ENCODE measurements at places on chromosomes 16 and 17.

GRCh38 chr17:19897903-19898302 is 30.2 kb upstream of the ULK2 start:
- DNase-seq: peak; percentile 3

GRCh38 chr16:85379041-85380001 is 233.8 kb upstream of the GSE1 start:
- no peak for DNase-seq

GRCh38 chr16:83552228-83552627 is 255.6 kb upstream of the HSBP1 start:
- DNase-seq: no peak

- DNase-seq: no peak
These were observed 27.5 kb upstream of the HLF start for GRCh38 chr17:55237268-55237667.

DNA sequence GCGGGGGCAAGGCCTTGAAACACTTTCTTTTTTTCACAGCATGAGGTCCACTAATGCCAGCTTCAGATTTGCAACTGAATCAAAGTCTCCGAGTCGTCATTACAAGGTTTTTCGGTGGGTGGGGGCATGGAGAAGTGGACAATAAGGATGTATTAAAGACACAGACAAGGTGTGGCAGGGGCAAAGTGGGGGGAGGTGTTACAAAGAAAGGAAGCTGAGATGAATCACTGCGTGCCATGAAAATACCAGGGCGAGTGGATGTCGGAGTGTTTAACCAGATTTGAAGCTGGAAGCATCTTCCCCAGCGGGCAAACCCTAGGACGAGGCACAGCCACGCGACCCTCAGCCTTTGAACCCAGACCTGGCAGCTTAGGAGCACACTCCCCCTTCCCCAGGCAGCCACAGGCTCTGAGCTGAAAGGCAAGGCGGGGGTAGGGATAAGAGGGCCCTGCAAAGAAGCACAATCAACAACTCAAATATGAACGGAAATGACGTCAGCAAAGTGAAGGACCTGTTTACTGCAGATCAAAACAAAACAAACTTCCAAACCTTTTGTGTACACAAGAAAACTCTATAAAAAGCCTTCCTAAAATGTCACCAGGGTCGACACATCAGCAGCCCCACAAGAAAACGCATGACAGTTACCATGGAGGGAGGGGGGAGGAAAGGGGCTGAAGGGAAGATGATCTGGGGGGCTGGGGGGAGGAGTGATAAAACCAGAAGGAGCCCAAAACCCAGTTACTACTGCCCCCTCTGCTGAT is 5.6 kb upstream of the ZFHX3 start:
- DNase-seq: no peak

DNA sequence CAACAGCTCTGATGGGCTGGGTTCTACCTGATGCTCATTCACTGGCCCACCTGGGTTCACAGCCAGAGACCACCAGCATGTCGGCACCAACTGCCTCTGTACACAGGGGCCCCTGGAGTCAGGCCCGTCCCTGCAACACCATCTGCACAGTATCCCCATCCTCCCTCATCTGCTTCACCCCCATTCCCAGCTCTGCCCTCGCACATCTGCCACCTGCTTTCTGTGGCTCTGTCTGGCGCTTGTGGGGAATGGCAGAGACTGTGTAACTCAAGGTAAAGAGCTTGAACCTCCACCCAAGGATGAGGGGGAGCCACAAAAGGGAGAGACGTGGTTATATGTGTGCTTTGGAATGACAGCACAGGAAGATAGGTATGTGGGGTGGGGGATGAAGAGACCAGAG is 27.2 kb downstream of the SMPD3 start:
- no peak for DNase-seq

DNA sequence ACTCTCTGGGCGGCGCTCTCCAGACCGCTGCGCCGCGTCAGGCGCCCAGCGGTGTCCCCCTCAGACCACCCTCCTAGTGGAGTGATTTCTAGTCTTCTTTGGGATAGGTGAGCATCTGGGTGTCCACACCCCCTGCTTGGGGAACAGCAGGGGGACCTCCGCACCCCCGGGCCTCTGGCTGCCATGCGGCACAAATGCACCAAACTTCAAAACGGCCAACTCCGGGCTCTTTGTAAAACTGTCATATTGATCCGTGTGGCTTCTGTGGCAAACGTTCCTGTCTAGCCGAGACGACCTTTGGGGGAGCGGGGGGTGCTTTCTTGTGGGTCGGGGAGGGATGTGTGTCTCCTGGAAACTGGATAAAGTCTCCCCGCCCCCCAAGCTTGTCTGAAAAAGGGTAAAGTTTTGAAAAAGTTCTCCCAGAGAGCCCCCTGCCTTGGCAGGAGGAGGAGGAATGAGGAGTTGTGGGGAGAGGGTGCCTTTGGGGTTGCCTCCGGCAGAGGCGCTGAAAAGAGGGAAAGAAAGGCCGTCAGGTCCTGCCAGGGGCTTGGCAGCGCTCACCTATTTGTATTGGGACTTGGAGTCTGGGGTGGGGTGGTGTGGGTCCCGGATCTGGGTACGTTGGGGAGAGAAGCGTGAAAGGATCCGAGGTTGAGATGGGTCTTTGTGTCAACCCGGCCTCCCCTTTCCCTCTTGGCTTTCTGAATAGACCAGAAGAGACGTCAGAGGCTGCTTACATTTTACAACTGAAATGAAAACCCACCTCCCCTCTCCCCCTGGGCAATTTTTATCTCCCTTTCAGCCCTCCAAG is 2.2 kb upstream of the CHD3 start:
- DNase-seq: peak; percentile 59

DNA sequence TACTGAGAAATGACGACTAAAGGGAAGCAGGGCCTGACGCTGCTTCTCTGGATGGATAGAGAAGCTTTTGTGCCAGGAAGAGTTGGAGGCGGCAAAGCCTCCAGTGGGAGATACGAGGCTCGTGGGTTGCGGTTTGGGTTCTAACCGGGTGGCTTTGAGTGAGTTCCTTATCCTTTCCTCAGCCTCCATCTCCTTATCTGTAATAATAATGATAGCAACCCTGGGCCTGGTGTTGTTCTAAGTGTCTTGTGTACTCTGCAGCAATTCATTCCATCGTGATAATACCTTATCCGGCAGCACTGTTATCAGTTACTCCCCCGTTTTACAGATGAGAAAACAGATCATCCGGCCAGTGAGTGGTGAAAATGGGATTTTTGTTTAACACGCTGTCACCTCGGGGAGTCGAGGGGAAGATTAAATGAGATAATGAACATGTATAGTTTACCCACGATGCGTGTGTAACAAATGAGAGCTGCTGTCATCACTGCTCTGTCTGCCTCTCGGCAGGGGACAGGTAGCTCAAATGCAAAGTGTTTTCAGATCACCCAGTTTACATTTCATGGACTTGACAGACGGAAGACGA is 52.0 kb upstream of the LHX1 start:
- no peak for DNase-seq

- no peak for DNase-seq
These were observed 11.0 kb upstream of the CENPT start for GRCh38 chr16:67858500-67858899.

DNA sequence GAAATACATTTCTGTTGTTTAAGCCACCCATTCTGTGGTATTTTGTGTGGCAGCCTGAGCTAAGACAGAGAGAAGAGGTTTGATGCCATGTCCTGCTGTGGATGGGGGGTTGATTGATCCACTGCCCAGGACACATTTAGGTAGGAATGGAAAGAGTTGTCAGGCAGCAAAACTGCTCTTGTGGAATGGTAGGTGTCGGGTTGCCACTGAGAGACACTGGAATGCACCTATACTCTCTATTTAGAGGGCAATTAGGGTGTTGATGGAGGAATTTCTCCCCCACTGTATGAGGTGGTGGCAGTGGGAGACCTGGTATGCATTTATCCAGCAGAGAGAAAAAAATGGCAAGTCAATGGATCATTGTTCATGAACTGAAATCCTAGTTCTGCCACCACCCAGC is 30.9 kb downstream of the CBLN1 start:
- DNase-seq: no peak

GRCh38 chr17:57810721-57811637 is 38.9 kb downstream of the MRPS23 start:
- DNase-seq: no peak

Data from neural progenitor cell (in vitro differentiated cells).